ENCODE measurements at places on chromosomes 4 and X.

DNA sequence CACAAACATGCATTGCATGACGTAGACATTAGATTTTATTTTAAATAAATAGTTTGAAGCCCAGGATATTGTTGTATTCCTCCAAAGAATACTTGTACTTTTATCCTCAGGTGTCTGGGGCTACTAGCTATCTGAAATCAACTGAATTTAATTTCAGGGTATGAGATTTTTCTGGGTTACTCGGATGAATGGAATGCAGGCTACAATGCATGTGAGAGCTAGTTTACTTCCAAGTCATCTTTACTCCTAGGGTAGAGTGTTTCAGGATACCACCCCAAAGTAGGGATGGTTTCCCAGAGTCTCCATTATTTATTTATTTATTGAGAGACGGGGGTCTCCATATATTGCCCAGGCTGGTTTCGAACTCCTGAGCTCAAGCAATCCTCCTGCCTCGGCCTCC is 66.4 kb downstream of the HPRT1 start:
- no peak for DNase-seq

- DNase-seq = no peak
Observed at GRCh38 chr4:144740316-144740715, 94.4 kb downstream of the HHIP start.

DNA sequence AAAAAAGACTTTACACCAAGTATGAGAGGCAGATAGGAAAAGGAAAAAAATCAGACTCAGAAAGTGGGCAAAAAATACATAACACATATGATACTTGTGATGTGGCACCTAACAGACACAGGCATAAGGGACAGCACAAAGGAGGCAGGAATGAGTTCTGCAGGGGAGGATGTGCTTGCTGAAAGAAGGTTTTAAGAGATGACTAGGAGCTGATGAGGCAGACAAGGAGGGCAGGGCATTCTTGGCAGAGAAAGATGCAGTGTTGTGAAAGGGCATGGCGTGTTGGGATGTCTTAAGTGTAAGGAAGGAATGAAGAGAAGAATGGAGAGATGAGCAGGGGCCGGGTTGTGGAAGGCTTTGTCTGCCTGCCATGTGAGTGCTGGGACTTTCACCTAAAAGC is 49.7 kb upstream of the TMEM154 start:
- DNase-seq = no peak

DNA sequence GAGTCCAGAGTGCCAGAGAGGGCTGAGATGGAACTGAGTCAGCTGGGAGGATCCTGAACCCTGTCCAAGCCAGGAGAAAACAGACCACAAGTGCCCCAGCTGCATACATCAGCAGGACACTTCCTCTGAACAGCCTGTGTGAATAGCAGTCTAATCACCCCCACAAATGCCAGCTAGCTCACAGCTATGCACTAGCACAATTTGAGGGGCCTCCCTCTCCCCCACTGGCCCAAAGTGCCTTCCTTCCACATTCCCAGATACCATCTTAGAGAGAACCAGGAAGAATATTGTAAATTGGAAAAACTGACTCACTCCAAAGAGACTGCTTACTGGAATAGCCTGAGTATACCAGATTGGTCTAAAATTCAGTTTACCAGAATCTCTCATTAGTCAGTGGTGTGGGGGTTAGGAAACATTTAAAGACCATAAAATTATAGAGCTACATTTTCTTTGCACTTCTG is 292.6 kb upstream of the KLF3 start:
- no peak for DNase-seq
